ENCODE measurements at places on chromosomes 6 and 20.

GRCh38 chr6:116387374-116387773 lies 16.6 kb downstream of the DSE start:
- DNase-seq = no peak

DNA sequence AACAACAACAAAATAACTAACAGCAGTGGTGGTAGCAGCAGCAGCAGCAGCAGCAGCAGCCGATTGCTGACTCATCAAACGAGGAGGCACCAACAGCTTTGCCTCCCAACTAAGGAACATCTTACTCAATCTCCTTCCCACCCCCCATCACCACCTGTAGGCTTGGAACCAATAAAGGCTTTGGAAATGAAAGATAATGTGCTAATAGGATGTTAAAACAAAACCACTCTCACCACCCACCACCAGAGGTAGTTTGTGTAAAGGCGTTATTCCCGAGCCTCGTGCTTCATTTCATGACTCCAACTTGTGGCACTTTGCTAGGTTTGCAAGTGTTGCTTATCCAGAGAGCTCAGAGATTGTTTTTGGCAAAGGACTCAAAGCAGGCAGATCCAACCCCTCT lies 346.5 kb downstream of the CD83 start:
- DNase-seq = no peak

- no peak for DNase-seq
These were observed 154.5 kb downstream of the QRSL1 start for GRCh38 chr6:106783640-106784566.

DNA sequence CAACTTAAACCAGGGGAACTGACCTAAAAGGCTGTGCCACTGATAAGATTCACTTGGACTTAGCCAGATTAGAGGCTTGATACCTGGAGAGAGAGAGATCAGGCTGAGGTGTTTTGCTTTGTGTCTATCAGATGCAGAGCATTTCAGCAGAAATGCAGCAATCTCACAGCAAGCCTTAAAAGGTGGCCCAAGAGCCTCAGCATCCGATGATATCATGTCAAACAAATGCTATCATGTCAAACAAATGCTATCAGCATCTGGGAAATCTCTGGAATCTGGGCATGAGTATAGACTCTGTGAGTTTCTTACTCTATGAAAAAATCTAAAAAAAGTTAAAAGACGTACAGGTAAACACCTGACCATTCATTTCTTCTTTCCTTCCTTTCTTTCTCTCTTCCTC lies 718.9 kb downstream of the EYS start:
- no peak for DNase-seq

DNA sequence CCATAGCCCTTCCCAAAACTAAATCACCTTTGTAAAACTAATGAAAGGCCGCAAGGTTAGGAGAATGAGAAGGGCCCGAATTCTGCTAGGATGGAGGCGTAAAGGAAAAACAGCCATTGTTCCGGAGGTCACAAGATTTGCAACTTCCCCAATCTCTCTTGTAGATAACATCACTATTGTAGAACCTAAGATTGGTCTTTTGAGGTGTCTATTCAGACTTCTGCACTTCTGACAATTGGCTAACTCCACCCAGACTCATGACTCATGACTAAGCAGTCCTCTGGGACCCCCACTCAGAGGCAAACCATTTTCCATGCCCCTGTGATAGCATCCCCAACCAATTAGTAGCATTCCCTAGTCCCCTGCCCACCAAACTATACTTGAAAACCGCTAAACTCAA lies 210.5 kb upstream of the SHLD1 start:
- no peak for DNase-seq

DNA sequence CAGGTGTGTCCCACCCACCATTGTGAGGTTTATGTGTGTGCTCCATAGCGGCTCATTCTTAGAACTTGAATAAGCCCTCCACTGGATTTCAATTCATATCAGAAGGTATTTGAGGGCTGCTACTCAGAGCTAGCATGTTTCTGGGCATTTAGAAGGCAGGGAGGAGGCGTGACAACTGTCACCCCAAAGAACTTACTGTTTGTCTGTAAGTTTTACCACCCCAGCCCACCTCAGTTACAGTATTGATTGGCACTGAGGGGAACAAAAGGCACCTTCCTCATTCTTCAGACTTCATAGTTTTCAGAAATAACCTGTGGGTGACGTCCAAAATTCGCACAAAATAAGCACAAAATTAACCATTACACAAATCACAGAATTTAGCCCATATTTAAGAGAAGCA lies 81.7 kb downstream of the KHDC1L start:
- DNase-seq = no peak

DNA sequence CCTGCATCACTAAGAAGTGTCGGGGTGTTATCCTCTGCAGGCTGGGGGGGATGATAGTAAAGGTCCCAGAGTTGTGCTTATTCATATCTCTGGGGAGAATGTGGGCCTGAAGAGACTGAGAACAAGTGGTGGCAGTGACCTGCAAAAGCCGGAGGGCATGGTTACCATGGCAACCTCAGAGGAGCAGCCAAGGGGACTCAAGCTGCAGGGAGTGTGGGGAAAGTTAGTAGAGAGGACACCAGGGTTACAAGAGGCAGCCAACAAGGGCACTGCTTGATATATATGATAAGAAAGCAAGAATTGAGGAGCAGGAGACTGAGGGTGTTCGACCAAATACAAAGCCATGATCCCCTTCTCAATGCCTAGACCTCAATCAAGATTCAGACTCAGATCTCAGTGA lies 46.1 kb downstream of the HLA-F start:
- DNase-seq = no peak

- no peak for DNase-seq
These were observed 83.7 kb downstream of the BMP2 start for GRCh38 chr20:6851136-6851535.

DNA sequence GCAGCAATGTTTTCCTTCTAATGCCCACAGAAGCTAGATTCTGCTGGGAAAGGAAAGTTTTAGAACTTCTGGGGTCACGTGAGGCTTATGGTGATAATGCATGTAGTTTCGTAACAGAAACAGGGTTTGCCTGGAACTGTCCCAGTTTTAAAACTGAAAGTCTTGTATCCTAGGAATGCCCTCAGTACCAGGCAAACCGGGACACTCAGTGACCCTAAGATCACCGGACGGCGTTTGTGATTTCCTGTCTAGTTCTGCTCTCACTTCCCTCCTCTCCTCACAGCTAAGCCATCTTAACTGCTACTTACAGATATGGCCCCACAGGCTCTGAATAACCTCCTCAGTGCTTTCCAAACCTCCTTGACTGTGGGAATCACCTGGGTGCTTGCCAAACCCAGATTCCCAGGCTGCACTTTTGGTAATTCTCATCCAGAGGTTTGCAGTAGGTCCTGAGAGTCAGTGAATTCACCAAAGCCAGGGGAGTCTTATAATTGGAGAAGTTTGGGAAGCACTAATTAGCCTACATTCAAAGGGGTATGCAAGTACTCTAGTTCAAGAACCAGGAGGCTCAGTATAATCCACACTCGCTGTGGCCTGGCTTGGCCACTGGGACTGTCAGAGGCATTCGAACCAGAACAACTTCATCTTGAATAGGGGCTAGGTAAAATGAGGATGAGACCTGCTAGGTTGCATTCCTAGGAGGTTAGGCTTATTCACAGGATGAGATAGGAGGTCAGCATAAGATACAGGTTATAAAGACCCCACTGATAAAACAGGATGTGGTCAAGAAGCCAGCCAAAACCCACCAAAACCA lies 231.6 kb upstream of the MYLIP start:
- DNase-seq = no peak

- DNase-seq = no peak
These were observed 39.5 kb downstream of the KCNQ5 start for GRCh38 chr6:72661411-72661810.

DNA sequence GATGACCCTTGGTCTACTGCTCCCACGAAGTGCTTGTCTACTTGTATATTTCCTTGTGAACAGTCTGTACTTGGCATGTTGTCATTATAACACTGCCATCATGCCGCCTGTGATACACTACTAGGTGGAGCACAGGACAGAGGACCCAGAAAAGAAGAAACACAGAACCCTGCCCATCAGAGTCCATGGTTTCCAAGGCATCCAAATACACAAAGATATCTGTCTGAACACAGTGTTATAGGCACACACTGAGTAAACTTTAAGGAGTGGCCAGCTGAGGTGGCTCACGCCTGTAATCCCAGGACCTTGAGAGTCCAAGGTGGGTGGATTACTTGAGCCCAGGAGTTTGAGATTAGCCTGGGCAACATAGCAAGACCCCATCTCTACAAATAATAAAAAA lies 110.5 kb upstream of the SLC2A12 start:
- no peak for DNase-seq

All from NCI-H1048 (cell line).